NT2/D1 (cell line): ENCODE measurements at places on chromosomes 1 and 21.

DNA sequence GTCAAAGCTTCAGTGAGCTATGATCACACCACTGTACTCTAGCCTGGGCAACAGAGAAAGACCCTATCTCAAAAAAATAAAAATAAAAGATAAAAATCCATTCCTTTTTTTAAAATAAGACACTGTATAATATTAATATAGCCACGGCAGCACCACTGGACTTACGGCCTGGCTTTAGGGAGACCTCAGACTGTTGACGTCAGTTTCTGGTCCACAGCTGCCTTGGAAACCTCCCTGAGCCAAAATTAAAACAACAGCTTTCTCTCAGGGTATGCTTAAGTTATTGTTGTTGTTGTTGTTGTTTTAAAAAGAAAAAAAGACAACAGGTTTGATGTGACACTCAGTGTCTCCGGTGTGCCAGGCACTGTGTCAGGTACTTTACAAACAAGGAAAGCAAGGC is 42.0 kb downstream of the CAPZB start:
- DNase-seq = no peak

GRCh38 chr1:77590651-77591050 is 91.8 kb downstream of the ZZZ3 start:
- DNase-seq = no peak

DNA sequence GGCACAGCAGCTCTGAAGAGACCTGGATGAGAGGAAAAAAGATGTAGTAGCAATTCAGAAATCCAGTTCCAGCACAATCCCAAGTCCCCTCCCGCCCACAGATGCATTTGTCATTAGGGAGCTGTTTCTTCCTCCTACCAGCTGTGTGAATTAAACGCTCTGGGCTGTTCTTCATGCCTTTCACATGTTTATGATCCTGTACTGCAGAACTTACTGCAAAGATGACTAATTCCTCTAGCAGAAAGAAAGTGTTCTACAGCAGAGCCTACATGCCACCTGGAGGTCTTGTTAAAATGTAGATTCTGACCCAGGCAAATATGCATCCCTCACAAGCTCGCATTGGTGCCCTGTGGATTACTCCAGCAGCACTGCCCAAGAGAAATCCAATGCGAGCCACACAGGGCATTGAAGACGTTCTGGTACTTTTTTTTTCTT is 6.5 kb downstream of the ENO1 start:
- no peak for DNase-seq

GRCh38 chr1:205271745-205272144 is 44.0 kb downstream of the TMCC2 start:
- DNase-seq = no peak
